Tibial nerve (tissue), 4 donors: ENCODE measurements at places on chromosomes 6 and 20. TPM values are rescaled to one million over a fixed set of nuclear protein-coding genes. Genes with fewer than 3 reads are reported as not detected.

DNA sequence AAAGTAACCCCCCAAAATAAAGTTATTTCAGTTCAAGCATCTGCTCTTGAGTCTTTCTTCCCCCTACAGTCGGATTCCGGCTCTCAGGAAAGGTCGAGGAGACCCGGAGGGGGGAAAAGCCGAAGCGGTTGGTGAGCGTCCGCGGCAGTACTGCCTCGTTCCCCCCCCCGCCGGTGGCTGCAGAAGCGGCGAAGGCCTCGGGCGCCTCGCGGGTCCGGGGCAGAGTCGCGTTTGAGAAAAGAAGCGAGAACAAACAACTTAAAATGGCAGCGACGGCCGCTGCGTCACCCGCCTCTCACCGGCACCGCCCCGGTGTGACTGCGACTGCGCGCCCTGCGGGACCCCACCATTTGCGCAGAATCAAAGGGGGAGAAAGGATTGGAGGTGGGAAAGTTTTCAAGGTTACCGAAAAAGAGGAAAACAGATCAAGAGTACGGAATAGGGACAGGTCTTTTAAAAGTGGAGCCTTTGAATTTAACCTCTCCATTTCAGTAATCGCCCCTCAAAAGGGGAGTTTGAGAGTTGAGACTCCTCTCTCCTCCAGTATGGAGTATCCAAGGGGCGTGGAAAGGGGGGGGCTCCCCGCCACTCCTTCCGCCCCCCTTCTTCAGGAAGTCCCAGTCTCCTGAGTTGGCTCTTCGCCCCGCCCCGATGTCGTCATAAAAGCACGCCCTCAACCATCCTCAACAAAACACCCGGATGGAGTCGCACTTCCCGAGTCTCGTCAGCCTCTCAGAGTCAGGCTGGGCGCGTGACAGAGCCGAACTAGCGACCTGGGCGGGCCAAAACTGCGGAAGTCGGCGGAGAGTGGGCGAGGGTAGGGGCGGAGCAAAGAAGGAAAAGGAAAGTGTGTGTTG lies 1.9 kb upstream of the C6orf62 start:
- no peaks in the 10 kb centered on the region for H3K27me3 ChIP-seq
- H3K36me3 ChIP-seq: no peaks in the 10 kb centered on the region
- DNase-seq: peak; percentile 100
- peak overlapping the region; percentile 98 for H3K27ac ChIP-seq
- peaks cover 35% of the 10 kb centered on the region for H3K4me1 ChIP-seq

GRCh38 chr6:46419576-46420002 lies 71.7 kb downstream of the RCAN2 start:
- H3K27ac ChIP-seq: no peak overlapping the region
- no peaks in the 10 kb centered on the region for H3K4me1 ChIP-seq
- H3K27me3 ChIP-seq: no peaks in the 10 kb centered on the region
- peak; percentile 33 for DNase-seq
- H3K36me3 ChIP-seq: no peaks in the 10 kb centered on the region

GRCh38 chr20:35237486-35237885 lies 11.0 kb downstream of the MMP24 start:
- no peak for DNase-seq
- H3K36me3 ChIP-seq: peaks cover 35% of the 10 kb centered on the region
- no peaks in the 10 kb centered on the region for H3K27me3 ChIP-seq
- H3K4me3 ChIP-seq: no peak overlapping the region
- no peak overlapping the region for H3K27ac ChIP-seq

DNA sequence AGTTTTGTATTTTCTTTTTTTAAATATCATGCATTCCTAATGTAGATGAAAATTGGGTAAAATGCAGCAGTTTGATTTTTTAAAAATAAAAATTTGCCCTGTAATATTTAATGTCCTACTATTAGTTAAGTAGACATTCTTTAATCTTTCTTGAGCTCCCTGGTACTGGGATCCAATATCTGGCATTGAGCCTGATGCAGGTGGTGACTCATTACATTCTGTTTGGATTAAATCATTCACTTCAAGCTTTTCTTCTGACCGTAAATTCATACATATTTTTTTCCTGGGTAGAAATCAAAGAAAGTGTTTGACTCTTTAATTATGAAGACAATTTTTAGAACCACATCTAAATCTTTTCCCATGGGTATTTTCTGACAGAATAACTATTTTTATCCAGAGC lies 768.8 kb upstream of the SLC35B3 start:
- no peak for DNase-seq
- H3K27ac ChIP-seq: no peak overlapping the region
- no peak overlapping the region for H3K4me3 ChIP-seq

PPIL6 gene
- 16.5 TPM for total RNA-seq

DNA sequence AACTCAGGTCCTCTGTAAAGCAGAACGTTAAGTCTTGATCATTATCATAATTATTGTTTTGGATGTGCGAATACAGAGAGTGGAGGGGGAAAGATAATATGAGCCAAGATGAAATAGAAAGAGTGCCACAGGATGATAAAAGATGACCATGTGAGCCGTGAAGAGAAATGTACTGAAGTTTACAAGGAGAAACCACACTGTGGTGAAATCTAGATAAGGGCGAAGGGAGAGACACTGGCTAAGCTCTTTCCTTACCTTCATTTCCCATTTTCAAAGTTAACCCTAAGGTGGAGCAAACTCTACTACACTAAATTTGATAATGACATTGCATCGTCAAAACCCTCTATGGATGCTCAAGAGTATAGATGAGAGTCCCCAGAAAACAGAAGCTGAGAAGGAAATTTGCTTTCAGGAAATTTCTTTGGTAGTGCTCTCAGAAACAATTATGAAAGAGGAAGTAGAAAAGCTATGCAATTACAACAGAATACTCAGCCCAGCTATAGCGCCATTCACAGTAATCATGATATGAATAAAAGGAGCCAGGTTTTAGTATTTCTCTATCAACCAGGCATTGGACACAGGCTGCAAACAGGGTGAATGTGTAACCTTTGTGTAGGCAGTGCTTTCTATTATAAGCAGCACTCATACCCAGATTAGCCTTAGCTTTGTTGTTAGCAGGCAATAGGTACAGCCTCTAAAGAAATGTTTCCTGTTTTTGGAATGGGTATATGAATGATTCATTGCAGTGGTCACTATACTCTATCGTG lies 1080.7 kb downstream of the GRIK2 start:
- H3K4me3 ChIP-seq: no peak overlapping the region
- DNase-seq: no peak
- H3K27me3 ChIP-seq: no peaks in the 10 kb centered on the region
- no peaks in the 10 kb centered on the region for H3K4me1 ChIP-seq
- no peak overlapping the region for H3K27ac ChIP-seq
- no peaks in the 10 kb centered on the region for H3K36me3 ChIP-seq

GRCh38 chr6:164188861-164189260 lies 774.3 kb downstream of the QKI start:
- no peaks in the 10 kb centered on the region for H3K36me3 ChIP-seq
- H3K27me3 ChIP-seq: no peaks in the 10 kb centered on the region

TTLL9 gene
- total RNA-seq: 3.0 TPM

MUCL3 gene
- under 0.01 TPM for total RNA-seq

GRCh38 chr6:129615496-129615895 lies 94.5 kb downstream of the ARHGAP18 start:
- H3K4me3 ChIP-seq: no peak overlapping the region
- no peaks in the 10 kb centered on the region for H3K27me3 ChIP-seq
- no peak overlapping the region for H3K27ac ChIP-seq
- H3K4me1 ChIP-seq: no peaks in the 10 kb centered on the region

SHLD1 gene
- 3.6 TPM for total RNA-seq
